GM12891 (cell line): ENCODE measurements at places on chromosomes 6 and 20.

GRCh38 chr6:83594941-83595340, 82.6 kb downstream of the PRSS35 start:
- DNase-seq = no peak

DNA sequence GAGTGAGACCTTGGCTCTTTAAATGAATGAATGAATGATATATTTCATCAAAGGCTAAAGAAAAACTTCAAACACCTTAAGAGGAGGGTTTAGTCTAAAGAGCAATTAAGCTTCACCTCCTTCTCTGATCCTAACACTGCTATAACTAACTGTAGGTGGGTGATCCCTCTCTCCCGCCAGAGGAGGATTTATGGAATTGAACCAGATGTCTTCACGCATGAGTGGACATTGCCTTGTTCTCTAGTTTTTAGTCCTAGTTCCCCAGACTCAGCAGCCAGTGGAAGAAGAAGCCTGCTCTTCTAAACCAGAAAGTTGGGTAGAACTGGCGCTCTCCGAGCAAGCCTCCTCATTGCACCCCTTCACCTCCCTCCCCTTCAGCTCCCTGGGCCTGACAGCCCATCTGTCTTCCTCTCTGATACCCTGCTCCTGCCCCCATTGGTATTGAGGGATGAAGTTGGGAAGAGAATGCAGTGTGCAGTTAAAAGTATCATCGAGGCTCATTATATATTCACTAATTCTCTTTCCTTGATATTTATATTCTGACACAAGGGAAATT, 142.7 kb downstream of the ARID1B start:
- no peak for DNase-seq

- DNase-seq = no peak
These were observed 189.4 kb downstream of the CD109 start for GRCh38 chr6:73885393-73885792.

DNA sequence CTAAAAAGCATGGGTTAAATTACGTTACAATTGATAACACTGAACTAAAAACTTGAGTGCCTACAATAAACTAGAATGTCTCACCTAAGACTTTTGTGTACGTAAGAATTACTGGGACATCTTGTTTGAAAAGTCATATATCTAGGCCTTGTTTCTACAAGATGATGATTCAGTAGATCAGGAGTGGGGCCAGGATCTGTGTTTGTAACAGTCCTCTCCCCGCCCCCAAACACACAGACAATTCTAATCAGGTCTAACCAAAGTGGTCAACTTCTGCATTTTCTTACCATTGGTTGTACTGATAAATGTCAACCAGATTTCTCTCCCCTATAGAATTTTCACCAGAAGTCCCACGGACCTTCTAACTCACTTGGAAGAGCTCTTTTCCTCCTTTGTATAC, 56.9 kb downstream of the RAMACL start:
- DNase-seq = no peak

DNA sequence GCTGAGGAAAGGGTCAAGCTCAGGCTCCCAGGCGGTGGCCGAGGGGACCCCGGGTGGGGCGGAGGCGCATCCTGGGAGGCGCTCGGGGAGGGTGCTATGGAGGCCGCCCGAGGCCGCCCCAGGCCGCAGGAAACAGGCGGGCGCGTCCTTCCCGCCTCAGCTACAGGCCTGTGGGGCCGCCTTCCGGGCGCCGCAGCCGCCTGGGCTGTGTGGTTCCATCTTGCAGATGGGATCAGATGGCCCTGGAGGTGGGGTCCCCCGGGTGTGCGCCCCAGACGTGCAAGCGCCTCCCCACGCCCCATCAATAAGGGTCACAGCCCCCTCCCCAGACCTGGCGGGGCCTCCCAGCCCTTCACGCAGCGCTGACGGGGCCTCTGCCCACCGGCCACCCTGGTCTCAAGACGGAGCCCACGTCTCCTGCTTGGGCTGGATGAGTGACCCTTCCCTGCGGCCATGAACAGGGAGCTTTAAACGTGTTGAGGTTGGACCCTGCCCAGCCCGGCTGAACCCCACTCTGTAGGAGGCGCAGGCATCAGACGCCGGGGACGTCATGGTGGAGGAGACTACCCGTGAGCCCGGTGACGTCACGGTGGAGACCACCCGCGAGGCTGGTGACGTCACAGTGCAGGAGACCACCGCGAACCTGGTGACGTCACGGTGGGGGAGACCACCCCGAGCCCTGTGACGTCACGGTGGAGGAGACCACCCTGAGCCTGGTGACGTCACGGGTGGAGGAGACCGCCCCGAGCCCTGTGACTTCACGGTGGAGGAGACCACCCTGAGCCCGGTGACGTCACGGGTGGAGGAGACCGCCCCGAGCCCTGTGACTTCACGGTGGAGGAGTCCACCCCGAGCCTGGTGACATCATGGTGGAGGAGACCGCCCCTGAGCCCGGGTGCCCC, 267.0 kb downstream of the DLL1 start:
- DNase-seq = no peak

DNA sequence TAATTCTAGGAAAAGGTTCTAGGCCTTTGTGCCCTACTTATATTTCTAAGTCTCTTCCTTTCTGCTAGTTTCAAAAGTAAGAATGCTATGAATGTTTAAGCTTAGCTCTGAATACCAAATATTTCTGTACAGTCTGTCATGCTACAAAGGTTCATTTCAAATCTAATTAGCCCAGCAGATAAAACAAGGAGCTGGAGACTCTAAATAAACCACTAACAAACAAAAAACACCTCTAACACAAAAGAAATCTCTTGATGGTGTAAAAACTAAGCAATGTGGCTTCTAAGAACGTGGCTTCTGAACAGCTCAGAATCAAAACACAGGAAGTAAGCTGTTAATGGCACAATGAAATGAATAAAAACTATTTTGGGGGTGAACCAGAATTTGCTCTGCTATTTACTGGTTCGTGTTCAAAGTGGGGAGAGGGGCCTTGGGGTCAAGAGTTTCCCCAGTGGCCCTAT, 198.3 kb downstream of the BCAS1 start:
- DNase-seq = no peak

GRCh38 chr20:62104791-62105345, 17.4 kb upstream of the LSM14B start:
- no peak for DNase-seq
